Sigmoid colon (tissue), 7 donors: ENCODE measurements at places on chromosomes 1 and 21. TPM values are rescaled to one million over a fixed set of nuclear protein-coding genes. Genes with fewer than 3 reads are reported as not detected.

- no peak for DNase-seq
Observed at GRCh38 chr21:16842696-16843035, 670.2 kb upstream of the CXADR start.

DNA sequence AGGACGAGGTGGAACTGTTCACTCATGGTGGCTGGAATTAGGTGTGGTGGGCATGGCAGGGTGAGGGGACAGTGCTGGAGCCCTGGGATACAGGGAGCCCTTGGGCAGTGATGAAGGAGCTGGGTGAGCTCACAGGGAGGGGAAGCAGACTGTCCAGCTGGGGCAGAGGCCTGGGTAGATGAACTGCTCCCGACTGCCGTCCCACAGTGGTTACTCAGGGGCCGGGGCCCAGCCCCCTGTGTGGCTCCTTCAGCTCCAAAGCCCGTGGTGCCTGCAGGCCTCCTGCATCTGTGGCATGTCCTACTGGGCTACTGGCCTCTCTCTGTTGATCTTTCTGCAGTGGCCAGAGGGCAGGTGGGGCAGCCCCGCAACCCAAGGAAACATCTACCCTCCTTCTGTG lies 661.1 kb downstream of the NPHP4 start:
- DNase-seq = no peak

DNA sequence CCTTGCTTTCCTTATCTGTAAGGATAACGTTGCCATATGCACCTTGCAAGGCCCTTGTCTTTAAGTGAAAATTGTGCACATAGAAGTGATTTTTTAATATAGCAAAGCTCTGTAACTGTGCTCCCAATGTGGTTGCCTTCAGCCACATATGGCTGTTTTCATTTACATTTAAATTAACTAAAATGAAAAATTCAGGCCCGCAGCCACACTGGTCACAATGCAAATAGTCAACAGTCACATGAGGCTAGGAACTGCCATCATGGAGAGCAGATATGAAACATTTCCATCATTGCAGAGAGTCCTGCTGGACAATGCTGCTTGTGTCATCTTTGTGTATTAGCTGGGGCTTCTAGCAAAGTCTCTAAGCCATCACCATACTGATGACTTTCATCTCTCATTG lies 83.4 kb downstream of the PGBD5 start:
- no peak for DNase-seq

GRCh38 chr1:239909898-239910297 lies 181.8 kb upstream of the FMN2 start:
- peak; percentile 86 for DNase-seq

DNA sequence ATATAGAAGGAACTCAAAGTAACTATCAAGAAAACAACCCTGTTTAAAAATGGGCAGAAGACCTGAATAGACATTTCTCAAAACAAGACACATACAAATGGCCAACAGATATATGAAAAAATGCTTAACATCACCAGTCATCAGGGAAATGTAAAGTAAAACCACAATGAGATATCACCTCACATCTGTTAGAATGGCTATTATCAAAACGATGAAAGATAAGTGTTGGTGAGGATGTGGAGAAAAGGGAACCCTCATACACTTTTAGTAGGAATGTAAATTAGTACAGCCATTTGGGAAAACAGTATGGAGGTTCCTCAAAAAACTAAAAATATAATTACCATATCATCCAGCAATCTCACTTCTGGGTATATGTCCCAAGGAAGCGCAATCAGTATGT lies 3.0 kb downstream of the CTSS start:
- DNase-seq = no peak

DNA sequence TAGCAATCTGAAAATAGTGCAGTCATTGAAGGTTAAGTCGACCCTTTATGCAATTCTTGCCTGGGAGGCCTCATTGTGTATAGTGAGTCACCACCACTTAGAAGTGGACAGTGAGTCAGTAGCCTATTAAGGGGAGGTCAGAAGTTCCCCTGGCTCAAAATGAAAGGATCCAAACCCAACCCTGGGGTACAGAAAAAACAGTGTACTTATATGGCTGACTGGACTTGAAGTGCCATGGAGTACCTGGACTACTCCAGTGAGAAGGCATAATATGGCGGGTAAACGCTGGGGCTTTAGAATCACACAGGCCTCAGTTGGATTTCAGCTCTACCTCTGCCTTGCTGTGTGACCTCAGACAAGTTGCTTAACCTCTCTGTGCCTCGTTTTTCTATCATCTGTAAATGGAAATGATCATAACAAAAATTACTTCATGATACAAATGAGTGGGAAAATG lies 2.2 kb upstream of the BCL9 start:
- peak; percentile 72 for DNase-seq

DNA sequence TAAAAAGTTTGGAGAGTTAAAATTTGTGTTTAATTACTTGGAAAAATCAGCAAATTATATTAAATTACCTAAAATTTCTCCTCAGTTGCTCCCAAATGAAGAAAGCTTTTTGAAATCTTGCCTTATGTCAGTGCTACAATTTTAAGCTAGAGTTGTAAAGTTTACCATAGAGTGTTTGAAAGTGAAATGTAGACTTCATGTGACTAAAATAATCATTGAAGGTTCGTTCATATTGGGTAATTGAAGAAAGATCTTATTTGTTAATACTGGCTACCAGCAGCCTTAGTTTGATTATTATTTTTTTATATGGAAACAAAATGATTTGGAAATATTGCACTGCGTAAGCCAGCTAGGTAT lies 4.4 kb downstream of the DYRK1A start:
- no peak for DNase-seq

DNA sequence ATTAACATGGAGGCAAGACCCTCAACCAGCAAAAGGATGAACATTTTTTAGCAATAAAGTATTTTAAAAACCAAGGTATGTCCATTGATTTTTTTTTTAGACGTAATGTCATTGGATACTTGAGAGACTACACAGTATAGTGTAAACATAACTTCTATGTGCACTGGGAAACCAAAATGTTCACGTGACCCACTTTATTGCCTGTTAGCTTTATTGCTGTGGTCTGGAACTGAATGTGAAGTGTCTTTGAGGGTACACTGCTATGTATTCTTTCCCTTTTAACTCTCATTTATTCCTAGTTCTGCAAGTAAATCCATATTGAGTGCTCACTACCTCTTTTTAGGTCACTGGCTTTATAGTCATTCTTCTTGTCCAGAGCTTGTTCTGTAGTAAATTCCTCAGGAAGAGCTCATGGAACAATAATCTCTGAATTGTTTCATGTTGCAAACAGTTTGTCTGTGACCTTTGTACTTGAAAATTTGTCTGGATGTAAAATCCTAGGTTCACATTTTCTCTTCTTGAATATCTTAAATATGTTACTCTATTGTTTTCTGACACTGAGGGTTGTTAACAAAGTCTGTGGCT lies 20.6 kb downstream of the ABCD3 start:
- no peak for DNase-seq

DNA sequence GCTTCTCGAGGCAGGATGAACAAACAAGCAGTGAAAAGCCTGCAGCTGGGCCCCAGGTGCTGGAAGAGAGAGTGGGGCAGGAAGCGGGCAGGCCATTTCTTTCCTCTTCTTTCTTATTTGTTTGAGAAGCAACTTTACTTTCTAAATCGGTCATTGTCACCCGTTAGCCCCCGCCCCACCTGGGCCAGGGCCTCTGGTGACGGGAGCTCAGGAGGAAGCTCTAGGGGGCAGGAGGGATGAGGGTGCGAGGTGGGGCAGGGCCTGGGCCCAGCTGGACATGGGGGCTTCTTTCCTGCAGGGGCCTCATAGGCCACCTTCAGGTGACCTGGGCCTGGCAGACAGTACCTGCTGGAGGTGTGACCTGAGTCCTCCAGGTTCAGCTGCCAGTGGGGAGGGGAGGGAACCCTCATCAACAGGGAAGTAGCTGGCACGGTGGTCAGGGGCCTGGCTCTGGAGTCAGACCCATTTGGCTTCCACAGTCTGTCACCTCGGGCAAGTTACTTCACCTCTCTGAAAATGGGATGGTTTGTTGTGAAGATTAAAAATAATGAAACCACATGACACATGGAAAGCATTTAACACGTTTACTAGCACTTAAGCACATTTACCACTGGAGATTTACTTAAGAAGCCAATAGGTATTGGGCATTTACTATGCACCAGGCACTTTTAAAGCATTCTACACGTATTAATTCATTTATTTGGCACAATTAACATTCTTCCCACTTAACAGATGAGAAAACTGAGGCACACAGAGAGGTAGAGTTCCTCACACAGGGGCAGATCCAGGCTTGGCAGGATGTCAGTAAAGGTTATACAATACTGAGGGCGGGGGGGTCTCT lies 54.1 kb upstream of the ID3 start:
- no peak for DNase-seq

- DNase-seq = no peak
Observed at GRCh38 chr1:182527680-182528079, 61.4 kb downstream of the RNASEL start.

- DNase-seq = peak; percentile 35
Observed at GRCh38 chr1:235021815-235022214, 106.8 kb downstream of the TOMM20 start.

DNA sequence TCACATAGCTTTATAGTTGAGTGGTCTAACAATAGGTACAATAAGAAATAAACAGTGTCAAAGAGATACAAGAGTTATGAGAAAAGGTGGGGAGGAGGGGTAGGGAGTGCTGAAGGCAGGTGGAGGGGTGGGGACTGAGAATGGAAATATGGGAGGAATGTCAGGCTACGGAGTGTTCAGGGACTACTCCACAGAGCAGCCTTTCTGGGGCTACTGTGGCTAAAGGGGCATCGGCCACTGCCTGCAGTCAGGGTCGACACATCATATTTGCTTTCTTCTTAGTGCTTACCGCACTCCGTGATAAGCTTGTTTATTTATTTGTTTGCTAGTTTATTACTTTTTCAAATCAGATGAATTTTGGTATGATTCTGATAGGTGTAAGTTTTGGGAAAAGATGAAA lies 34.4 kb upstream of the CRNN start:
- DNase-seq = no peak

DNA sequence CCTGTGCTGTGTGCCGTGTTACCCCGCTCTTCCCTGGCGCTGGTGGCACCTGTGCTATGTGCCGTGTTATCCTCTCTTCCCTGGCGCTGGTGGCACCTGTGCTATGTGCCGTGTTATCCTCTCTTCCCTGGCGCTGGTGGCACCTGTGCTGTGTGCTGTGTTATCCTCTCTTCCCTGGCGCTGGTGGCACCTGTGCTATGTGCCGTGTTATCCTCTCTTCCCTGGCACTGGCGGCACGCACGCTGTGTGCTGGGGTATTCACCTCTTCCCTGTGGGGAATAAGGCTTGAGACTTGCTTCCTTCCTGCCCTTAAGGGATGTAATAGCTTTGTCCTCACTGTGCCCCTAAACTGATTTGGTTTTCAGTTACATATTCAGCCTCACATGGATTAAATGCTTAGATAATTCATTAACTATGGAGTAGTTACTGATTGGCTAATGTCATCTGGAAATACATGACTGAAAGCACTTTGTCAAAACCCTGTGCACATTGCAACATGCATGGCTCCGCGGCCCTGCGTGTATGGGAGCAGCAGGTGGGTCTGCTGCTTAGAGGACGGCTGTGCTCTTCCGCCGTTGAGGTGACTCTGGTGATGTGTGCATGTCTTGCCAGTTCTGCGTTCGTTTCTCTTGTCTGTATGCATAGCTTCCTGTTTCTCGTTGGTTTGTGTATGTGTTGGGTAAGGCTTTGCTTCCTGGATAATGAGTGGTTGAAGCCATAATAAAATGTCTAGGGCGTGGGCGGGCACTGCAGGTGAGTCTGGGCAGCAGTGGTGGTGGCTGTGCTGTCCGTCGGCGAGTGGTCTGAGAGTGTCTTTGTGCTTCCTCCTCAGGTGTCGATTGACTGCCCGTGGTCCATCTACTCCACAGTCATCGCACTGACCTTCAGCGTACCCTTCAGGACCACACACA lies 17.9 kb upstream of the PWP2 start:
- peak; percentile 30 for DNase-seq

TSPAN1 gene
- 8.9 TPM for total RNA-seq

ZBTB18 gene
- total RNA-seq = 18.5 TPM

SPRR1A gene
- total RNA-seq = not detected

SEC16B gene
- total RNA-seq = 5.8 TPM

KCNE2 gene
- total RNA-seq = not detected
